Activated T-cell treated with anti-CD3 and anti-CD28 coated beads for 48 hours (primary cell): ENCODE measurements at places on chromosomes 12 and 14.

DNA sequence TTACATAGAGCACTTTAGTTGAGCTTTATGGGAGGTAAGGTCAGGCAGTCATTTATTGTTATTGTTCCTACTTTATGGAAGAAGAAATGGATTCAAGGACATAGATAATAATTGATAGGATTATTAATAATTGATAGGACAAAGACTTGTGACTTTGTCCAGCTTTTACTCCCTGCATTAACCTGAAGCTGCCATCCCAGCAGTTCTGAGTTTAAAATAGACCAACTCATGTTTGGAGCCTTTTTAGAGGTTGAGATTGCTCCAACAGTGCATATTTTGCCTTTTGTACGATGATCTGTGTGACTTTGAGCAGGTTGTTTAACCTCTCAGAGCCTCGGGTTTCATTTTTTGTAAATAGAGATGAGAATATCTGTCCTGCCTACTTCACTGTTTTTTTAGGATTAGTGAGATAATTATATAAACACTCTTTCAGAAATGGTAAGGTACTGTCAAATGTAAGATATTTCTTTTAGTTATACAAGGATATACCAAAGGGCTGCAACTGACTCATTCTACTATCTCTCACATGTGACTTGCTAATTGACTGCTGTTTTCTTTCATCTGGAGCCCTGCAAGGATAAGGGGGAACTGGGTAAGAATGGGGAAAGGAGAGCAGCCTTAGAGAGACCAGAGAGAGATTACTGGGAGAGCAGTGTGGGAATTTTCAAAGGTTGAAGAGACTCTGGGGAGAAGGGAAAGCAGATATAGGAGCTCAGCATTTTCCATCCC lies 15.3 kb downstream of the WDR20 start:
- DNase-seq, result no peak

DNA sequence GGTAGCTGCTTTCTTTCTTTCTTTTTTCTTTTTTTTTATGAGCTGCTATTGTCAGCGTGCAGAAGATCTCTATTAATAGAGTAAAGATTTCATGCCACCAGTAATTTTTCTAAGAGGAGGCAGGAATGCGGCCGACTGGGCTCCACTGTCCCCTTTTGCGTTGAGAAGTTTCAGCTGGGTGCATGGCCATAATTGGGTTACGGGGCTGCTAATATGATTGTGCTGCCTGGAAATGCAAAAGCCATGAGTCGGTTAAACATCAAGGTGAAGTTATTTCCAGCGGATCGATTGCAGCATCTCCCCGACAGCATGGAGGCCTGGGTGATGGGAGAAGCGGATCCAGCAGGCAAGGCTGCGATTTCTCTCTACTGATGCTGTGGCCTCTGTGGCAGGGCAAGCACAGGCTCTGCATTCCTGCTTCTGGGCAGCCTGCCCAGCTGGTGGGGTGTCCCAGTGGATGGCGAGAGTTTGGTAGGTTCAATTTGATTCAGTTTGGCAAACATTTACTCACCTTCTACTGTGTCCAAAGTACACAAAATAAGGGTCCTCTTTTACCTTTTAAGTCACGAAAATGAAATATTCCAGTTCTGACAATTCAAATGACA lies 54.4 kb upstream of the PRMT8 start:
- DNase-seq, result no peak

- DNase-seq, result no peak
These were observed 50.5 kb upstream of the DACT1 start for GRCh38 chr14:58587271-58587670.

- DNase-seq, result no peak
These were observed 1025.7 kb upstream of the TMEM132C start for GRCh38 chr12:127241072-127241817.

GRCh38 chr12:58253663-58254062 lies 312.3 kb downstream of the ATP23 start:
- DNase-seq, result no peak
